ENCODE measurements at places on chromosomes 4 and X.

DNA sequence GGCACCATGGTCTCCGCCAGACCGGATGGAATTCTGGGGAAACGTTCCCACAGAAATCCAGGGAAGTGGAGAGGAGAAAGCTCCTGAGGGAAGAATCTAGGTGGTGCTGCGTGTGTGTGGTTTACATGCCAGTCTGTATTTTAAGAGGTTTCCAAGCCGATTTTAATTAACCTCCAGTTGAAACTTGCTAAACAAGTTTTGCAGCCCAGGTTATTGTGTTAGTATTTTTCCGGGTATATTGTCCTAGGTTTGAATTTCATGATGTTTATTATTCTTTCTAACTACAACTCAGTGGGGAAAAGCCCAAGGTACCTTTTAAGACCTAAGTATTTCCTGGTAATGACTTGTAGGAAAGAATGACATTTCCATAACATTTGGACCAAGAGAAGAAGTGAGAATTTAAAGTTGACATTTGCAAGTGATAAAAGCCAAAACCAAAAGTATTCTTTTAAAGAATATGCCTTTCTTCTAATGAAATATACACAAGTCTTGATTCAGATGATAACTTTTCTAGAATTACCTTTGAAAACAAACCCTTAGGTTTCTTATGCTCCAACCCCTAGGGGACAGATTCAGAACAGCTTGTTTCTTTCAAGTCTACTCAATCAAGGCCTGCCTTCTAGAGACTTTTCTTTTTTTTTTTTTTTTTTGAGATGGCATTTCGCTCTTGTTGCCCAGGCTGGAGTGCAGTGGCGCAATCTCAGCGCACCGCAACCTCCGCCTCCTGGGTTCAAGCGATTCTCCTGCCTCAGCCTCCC lies 14.6 kb downstream of the SAT1 start:
- DNase-seq, result no peak

DNA sequence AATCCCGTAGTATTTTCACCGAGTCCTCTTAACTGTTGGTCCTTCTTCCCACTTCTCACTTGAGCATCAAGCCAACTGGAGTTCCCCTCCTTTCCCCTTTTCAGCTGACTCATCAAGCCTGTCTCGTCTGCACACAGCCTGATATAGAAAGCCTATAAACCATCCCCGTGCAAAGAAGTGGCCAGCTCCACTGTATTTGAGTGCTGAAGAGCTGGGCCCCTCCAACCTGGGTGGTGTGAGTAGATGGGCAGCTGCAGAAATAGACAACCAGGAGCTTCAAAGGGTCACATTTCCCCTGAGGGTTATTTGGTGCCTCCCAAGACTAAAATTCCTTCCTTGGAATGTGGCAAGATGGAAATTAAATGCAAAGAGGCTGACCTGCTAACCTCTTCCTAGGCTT lies 199.7 kb downstream of the HS6ST2 start:
- no peak for DNase-seq

DNA sequence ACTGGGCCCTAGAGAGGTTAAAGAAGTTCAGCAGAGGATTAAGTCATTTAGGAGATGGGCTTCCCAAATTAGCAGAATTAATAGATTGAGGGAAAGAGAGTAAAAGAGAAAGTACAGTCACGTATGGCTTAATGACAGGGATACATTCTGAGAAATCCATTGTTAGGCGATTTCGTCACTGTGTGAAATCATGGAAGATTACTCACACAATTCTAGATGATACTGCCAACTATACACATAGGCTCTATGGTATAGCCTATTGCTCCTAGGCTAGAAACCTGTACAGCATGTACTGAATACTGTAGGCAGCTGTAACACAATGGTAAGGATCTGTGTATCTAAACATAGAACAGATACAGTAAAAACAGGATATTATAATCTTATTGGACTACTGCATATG lies 180.6 kb downstream of the RNF150 start:
- DNase-seq, result no peak

GRCh38 chr4:138348055-138348454 lies 105.9 kb upstream of the SLC7A11 start:
- no peak for DNase-seq

DNA sequence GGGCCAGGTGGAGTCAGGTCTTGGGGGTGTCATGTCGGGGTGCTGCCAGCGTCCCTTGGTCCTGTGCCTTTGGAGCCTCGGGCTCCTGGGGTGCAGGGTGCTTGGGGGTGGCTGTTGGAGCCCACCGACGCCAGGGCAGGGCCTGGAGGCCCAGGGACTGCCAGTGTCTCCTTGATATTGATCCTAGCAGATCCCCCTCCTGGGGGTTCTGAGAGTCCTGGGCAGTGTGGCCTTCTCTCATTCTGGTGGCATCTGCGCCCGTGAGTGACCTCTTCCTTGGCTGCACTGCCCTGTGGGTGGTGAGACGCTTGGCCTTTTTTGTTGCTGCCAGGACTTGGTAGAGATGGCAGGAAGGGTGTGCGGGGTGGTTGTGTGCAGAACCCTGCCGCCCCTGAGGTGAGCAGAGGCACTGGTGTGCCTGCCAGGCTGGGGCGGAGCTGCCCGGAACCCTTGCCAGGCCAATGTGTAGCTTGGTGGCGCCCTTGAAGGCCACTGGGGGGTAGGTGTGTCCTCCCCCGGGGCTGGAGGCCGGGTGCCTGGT lies 7.0 kb downstream of the NAT8L start:
- DNase-seq, result no peak

DNA sequence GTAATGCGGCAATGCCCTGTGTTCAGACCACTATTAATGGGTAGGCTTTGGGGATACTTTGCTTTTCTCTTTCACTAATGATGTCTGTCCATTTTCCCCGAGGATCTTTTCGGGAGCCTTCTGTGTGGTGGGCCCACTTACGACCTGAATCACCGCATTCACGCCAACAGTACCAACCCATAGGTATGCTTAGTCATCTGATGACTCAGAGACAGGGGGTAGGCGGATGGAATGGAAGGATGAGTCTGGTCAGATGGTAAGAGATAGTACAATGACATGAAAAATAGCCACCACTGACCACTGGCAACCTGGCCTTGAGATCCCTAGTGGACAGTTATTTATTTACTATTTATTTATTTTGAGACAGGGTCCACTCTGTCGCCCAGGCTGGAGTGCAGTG lies 76.0 kb upstream of the DHRSX start:
- no peak for DNase-seq

DNA sequence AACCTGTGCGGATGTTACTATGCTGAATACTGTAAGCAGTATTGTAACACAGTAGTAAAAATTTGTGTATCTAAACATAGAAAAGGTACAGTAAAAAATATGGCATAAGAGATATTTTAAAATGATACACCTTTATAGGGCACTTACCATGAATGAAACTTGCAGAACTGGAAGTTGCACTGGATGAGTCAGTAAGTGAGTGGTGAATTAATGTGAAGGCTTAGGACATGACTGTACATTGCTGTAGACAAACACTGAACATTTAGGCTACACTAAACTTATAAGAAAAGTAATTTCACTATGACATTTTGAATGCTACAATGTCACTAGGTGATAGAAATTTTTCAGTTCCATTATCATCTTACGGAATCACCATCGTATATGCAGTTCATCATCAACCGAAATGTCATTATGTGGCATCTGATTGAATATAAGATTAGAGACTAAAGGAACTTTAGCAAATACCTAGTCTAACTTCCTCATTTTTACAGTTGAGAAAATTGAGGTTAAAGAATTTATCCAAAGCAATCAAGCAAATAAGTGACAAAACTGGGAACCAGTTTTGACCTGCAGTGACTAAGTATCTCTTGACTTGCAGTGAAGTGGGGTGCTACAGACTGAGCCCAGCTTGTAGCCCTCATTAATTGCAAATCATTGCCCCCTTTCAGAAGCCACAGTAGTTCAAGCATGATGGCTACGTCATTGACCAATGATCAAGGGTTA lies 55.3 kb downstream of the EGF start:
- DNase-seq, result no peak

- no peak for DNase-seq
These were observed 271.5 kb upstream of the FAM241A start for GRCh38 chr4:111873801-111874200.

GRCh38 chr4:116215622-116216021 lies 869.8 kb downstream of the TRAM1L1 start:
- no peak for DNase-seq

Data from stimulated activated CD4-positive, alpha-beta T cell treated with anti-CD3 and anti-CD28 coated beads, Interleukin-1b, Interleukin-23, amount 100 ng/mL, for 1 hour (primary cell).